Stimulated activated CD8-positive, alpha-beta memory T cell treated with anti-CD3 and anti-CD28 coated beads, Interleukin-4, amount 100 ng/mL, for 1 hour (primary cell): ENCODE measurements at places on chromosomes 12 and 14.

DNA sequence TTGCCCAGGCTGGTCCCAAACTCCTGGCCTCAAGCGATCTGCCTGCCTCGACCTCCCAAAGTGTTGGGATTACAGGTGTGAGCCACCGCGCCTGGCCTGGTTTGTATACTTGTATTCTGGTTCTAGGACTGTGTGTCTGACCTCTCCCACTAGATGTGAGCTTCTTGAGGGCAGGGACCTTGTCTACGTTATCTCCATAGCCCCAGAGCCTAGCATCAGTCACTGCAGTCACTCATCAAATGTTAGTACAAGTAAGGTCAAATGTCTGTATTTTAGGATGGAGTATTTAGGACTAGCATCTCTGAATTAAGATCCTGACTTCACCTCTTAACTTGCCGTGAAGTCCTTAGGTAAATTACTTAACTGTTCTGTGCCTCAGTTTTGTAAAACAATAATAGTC is 2.9 kb downstream of the RILPL2 start:
- DNase-seq: no peak

GRCh38 chr12:53596920-53597363 is 29.2 kb downstream of the ATF7 start:
- DNase-seq: no peak

DNA sequence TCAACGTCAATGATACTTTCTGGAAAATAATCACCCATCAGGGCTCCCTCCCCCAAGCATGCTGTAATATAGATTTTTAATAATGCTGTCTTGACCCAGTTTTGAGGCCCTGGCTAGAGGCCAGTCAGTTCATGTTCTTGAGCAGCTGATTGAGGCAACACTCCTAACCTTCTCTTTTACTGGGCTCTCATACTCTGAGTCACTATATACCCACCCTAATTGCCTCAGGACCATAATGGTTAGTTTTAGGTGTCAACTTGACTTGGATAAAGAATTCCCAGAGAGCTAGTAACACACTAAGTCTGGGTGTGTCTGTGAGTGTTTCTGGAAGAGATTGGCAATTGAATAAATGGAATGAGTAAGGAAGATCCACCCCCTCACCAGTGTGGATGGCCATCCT is 527.0 kb upstream of the ATP2B1 start:
- no peak for DNase-seq

GRCh38 chr14:93019367-93019843 is 96.3 kb downstream of the ITPK1 start:
- no peak for DNase-seq

DNA sequence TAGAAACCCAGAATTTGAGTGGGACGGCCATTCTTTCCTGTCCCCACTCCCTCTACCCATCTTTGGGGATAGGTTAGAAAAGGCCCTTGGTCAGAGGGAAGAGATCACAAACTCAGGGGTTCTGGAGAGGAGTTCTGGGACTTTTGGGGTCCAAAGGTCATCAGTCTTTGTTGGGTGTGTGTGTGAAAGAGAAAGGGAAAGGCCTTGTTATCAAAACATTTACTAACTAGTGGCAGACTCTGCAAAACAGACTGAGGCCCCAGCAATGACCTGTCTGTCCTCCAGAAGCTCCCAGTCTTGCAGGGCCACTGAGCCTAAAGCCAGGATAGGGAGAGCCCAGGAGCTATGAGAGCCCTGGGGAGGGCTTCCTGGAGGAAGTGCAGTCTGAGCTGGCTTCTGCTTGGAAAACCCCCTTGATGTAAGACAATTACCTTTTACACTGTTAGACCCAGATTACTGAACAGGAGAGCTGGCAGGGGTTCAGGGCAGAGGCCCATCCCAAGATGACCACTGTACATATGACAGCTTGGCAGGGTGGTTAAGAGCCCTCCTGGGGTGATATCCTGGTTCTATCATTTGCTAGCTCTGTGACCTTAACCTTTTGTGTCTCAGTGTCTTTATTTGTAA is 429.1 kb upstream of the CCDC196 start:
- no peak for DNase-seq

- DNase-seq: no peak
Measured at GRCh38 chr12:13383379-13383778, 186.9 kb downstream of the EMP1 start.

DNA sequence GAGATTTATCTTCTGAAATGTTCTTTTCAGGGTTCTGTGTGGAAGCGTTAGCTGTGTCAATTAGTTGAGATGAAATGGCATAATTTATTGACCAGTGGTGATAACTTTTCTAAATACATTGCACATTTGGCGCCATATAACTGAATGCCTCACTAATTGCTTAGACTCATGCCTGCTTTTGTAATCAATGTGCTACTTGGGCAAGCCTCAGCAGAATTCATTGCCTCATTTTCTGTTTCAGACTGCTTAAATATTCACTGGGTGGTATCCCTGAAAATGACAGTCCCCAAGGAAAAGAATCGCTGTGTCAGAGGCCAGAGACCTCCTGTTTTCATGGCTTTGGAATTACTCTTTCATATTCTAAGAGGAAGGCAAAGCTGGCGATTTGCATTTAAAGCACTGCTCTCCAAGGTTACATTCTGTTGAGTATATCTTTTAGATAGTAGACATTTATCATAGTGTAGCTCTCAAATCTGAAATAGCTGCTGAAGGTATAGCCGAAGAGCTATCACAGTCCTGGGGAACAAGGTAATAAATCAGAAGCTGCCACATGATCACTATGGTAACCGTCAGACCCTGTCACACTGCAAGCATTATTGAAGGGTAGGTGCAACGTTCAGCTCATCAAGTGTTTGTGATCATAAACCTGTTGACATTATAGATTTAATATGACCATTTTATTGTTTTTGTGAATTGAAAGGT is 297.3 kb upstream of the E2F7 start:
- no peak for DNase-seq
